ENCODE measurements at places on chromosomes 5 and 9.
A peak's percentile ranks its signal among the peaks of the same experiment; 100 is the strongest.

GRCh38 chr9:5608298-5609225, 20.3 kb upstream of the RIC1 start:
- DNase-seq, result peak; percentile 60

GRCh38 chr5:160843240-160843639, 8.8 kb downstream of the ATP10B start:
- DNase-seq, result no peak

GRCh38 chr5:32047056-32047455, 127.1 kb downstream of the GOLPH3 start:
- DNase-seq, result no peak

GRCh38 chr9:84617411-84618029, 52.0 kb upstream of the NTRK2 start:
- DNase-seq, result no peak

- no peak for DNase-seq
Observed at GRCh38 chr9:134773842-134774241, 106.8 kb upstream of the FCN2 start.

DNA sequence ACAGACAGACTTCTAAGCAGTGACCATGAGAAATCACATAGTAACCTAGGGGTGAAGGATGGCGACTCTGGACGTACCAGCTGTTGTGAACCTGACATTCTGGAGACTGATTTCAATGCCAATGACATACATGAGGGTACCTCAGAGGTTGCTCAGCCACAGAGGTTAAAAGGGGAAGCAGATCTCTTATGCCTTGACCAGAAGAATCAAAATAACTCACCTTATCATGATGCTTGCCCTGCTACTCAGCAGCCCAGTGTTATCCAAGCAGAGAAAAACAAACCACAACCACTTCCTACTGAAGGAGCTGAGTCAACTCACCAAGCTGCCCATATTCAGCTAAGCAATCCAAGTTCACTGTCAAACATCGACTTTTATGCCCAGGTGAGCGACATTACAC, 38.0 kb upstream of the CCDC152 start:
- DNase-seq, result peak; percentile 78

GRCh38 chr9:133987446-133987788, 4.7 kb downstream of the VAV2 start:
- no peak for DNase-seq

GRCh38 chr9:118273048-118273447, 568.8 kb downstream of the TLR4 start:
- no peak for DNase-seq

GRCh38 chr5:180807654-180808414, 5.2 kb upstream of the MGAT1 start:
- no peak for DNase-seq

DNA sequence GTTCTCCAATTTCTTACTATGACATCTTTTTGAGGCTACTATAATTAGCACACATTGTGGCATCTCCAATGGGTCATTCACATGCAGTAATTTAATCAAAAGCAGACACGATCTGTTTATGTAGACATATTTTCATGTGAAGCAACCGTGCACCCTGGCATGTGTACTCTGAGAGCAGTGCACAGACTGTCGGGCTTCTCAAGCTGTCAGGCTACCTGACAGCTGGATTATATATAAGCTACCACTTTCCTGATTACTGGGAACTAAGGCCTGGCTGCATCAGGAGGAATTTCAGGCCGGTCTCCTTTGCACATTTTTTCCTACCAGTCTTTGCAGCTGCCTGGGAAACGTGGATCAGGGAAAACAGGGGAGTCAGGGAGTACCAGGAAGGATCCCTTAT, 197.5 kb downstream of the MAPKAP1 start:
- no peak for DNase-seq

DNA sequence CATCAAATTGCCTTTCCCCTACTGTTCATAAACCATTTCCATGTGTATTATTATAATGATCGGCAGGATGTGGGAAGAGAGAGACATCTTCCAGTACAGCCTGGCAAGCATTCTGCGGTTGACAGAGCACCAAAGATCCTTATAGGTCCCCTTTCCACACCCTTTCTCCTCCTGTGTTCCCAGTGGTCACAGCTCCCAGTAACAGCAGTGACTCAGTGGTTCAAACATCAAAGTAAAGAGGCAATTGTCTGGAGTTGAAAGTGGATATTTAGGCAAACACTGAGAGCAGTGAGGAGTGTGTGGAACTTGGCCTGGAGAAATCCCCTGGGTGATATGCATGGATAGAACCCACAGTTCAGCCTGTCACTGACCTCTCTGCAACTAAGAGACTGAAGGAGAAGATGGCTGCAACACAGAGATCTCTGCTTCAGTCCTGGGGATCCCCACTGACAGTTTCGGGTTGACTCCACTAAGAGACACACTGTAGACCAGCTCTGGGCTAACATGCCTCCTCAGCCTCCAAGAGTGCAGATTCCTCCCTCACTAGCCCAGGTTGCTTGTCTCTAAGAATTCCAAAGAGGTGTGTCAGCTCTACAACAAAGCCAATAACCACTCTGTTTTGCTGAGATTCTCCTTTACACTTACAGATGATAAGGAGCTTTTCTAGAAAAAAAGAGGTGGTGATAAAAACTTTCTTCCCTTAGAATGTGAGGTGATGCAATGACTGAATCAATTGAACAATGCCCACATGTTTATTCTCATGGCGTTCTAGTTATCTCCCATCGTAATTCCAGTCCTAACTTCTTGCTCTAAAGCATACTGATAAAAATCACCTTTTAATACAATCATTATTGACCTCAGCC, 94.4 kb upstream of the IL6ST start:
- DNase-seq, result no peak

DNA sequence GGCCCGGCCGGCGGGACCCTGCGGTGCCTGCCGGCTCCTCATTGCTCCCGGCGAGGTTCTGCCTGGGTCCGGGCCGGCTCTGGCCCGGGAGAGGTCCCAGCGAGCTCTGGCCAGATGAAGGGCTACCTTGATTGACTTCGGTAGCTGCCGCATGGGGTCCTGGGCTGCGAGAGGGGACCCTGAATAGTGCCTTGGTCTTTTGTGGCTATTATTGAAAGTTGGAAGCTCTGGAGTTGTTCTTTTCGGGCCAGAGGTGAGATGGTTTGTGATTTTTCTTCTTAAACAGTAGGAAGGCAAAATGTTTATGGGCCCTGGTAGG, 635 bp downstream of the NAA35 start:
- DNase-seq, result peak; percentile 14

DNA sequence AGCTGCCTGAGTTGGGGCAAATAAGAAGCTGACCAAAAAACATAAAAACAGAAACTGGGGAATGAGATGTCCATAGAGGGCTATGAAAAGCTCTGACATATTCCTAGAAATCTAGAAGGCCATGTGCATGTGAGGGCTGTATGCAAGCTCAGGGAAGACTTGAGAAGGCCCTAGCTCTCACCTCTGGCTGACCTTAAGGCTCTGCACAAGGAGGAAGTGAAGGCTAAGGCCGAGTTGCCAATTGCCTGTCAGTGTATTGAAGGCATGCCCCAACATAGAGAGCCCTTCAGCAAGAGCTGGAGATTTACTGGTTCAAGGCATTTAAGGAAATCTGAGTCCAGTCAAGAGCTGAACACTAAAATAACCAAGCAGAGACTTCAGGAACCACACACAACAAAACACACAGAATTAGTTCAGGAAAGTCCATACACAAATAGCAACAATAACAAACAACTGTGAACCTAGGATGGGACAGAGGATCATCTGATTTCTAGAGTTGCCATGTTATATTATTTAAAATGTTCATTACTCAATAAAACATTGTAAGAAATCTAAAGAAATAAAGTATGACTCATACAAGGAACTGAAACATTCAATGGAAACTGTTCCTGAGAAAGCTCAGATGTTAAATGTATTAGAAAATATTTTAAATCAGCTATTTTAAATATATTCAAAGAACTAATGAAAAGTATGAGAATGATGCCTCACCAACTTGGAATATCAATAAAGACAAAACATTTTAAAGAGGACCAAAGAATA, 161.8 kb downstream of the AUH start:
- no peak for DNase-seq

DNA sequence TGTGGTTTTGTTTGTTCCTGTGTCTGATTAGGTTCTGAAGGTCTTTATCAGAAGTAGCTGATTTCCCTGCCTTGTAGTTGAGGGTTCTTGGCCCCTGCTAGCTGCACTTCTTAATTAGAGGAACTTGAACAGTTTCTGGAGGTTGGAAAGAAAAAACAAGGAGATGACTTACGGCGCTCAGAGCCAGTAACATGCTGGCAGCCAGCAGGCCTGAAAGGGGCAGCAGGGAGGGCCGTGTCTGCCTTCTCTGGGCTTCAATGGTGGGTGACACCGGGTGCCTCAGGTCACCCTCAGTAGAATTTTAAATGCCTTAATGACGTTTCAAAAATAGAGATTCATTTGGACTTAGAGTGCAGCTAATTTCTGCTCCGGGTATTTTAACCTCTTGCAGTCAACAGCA, 15.8 kb downstream of the UBE2QL1 start:
- no peak for DNase-seq

DNA sequence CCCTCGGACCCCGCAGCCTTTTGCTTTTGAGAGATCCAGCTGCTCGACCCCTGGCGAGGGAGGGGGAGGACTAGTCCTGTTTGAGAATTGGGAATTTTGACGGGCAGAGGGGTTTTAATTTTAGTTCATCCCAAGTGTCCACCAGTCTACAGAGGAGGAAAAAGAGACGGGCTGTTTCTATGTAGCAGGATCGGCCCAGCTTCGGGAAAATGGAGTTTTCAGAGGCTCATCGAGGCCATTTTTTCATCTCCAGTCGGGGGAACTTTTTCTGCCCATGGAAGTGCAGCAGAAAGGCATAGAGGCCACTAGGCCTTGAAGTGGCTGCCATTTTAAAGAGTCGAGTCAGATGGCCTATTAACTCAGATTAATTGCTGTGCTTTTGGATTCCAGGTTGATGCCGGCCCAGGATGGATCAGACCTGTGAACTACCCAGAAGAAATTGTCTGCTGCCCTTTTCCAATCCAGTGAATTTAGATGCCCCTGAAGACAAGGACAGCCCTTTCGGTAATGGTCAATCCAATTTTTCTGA, 1.2 kb downstream of the NSD1 start:
- peak; percentile 51 for DNase-seq

- DNase-seq, result peak; percentile 35
Observed at GRCh38 chr5:80184235-80185023, 71.4 kb downstream of the SERINC5 start.

- DNase-seq, result no peak
Observed at GRCh38 chr5:4480528-4481349, 659.4 kb upstream of the ADAMTS16 start.

DNA sequence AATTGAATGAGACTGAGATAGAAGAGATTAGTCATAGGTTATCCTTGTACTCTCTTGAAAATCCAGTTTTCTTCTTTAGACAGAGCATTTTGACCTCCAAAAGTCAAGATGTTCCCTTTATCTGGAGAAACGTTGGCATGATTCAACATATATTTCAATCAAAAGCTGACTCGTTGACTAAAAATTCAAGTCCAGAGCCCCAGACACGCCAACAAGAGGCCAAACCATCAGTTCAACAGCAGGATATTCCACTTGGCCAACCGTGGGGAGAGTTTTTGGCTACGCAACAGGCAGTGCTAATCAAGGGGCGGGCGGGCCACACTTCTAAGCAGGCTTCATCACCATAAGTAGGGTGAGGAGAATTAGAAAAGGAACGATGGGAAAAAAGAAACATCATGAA, 119.1 kb downstream of the SLIT3 start:
- no peak for DNase-seq

- DNase-seq, result peak; percentile 33
Observed at GRCh38 chr5:176517053-176517661, 20.0 kb downstream of the RNF44 start.

DNA sequence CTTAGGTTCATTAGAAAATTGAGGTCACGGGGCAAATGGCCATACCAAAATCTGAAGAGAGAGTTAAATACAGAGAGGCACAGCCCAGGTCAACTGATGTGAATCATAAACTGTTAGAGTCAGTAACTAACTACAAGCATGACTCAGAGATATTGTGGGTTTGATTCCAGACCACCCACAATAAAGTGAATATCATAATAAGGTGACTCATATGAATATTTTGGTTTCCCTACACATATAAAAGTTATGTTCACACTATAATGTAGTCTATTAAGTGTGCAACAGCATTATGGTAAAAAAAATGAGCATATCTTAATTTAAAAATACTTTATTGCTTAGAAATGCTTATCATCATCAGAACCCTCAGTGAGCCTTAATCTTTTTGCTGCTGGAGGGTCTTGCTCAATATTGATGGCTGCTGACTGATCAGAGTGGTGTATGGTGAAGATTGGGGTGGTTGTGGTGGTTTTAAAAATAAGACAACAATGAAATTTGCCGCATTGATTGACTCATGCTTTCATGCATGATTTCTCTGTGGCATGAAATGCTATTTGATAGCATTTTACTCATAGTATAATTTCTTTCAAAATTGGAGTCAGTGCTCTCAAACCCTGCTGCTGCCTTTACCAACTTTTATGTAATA, 53.1 kb upstream of the EDIL3 start:
- DNase-seq, result peak; percentile 48

DNA sequence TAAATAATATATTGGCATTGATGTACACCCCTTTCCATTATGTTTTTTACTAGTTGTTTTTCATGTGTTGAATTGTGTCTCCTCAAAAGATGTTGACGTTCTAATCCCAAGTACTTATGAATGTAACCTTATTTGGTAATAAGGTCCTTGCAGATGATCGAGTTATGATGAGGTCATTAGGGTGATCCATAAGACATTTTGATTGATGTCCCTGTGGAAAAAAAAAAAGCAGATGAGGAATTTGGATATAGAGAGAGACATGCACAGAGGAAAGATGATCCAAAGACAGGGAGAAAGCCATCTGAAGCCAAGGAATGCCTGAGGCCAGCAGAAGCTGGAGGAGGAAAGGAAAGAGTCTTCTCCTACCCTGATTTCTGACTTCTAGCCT, 632.7 kb downstream of the TLR4 start:
- no peak for DNase-seq

DNA sequence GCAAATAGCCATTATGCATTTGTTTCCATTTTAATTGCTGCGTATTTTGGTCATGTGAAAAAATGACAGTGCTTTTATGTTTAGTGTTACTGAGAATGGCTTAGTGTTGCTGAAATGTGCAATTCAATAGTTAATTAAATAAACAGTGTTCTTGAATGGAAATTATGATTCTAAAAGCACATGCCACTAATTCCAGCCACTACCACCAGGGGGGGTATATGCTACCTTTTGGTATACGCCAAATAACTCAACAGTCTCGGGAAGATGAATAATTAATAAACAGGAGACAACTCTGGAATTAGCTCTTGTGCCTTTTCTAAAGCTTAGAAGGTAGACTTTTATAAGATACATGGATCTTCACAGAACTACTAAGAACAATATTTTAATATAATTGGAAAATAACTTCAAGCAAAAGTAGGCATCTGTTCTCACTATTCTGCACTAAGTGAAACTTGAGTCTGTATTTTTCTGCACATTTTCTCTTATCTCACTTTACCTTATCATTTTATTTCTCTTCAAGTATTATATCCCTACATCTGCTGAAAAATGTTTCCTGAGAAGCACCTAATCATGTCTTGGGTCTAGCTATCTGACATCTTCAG, 83.5 kb upstream of the MINAR2 start:
- peak; percentile 69 for DNase-seq

GRCh38 chr9:113989017-113989713, 88.9 kb downstream of the AMBP start:
- DNase-seq, result no peak
